Cerebellar cortex (tissue), 1 donor: ENCODE measurements at places on chromosomes 5 and 9.

- DNase-seq = no peak
Measured at GRCh38 chr9:86978922-86979474, 31.7 kb upstream of the GAS1 start.

DNA sequence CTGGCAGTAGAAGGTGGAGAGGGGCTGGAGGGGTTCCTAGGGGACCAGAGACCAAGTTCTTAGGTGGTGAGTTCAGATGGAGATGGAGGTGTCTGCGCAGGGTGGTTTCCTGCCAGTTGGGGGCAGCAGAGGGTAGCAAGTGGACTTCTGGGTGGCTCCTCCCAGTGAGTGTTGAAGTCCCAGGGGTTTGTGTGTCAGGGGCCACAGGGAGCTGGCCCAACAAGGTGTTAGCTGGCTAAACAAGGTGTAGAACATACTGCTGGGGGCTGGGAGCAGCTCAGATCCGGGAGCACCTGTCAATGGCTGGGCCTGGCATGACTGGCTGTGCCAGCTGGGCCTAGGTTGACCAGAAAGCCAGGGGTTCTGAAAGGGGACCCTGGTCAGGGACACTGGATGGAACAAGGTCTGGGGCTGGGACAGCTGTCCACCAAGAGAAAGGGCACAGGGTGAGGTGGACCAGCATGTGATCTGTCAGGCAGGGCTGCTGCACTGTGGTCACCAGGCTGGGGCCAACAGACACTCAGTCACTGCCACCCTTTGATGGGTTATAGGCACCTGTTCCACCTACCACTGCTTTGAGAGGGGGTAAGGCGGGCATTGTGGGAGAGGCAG lies 35.6 kb downstream of the DAB2IP start:
- DNase-seq = peak; percentile 80

GRCh38 chr5:79612667-79613198 lies 492 bp downstream of the TENT2 start:
- no peak for DNase-seq

GRCh38 chr5:153546566-153546965 lies 56.1 kb downstream of the GRIA1 start:
- no peak for DNase-seq

GRCh38 chr9:93154293-93154903 lies 20.3 kb upstream of the NINJ1 start:
- DNase-seq = peak; percentile 54

DNA sequence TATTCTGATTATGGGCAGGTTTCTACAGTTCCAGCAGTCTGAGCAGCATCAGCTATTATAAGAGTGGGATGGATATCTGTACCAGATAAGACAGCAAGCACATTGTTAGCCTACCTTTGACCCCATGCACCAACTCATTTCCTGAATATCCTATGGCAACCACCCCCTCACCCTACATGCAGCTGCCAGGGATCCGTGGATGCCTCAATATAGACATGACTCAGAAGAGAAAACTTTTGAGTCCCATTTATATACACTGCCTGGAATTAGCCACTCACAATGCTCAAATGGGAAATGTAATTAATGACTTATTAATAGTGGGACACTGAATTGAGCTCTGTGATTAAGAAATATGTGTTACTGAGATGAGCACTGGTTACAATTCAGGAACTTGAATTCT lies 124.4 kb downstream of the SSBP2 start:
- DNase-seq = no peak

- peak; percentile 49 for DNase-seq
Measured at GRCh38 chr9:123568691-123569688, 213.0 kb downstream of the CRB2 start.

- DNase-seq = peak; percentile 81
Measured at GRCh38 chr5:96565582-96566265, 96.5 kb upstream of the CAST start.

GRCh38 chr9:115373000-115373709 lies 255.2 kb upstream of the TNC start:
- DNase-seq = no peak

GRCh38 chr9:30673132-30673531 lies 1711.3 kb upstream of the ACO1 start:
- DNase-seq = no peak

GRCh38 chr5:53814819-53815218 lies 254.4 kb downstream of the NDUFS4 start:
- no peak for DNase-seq

DNA sequence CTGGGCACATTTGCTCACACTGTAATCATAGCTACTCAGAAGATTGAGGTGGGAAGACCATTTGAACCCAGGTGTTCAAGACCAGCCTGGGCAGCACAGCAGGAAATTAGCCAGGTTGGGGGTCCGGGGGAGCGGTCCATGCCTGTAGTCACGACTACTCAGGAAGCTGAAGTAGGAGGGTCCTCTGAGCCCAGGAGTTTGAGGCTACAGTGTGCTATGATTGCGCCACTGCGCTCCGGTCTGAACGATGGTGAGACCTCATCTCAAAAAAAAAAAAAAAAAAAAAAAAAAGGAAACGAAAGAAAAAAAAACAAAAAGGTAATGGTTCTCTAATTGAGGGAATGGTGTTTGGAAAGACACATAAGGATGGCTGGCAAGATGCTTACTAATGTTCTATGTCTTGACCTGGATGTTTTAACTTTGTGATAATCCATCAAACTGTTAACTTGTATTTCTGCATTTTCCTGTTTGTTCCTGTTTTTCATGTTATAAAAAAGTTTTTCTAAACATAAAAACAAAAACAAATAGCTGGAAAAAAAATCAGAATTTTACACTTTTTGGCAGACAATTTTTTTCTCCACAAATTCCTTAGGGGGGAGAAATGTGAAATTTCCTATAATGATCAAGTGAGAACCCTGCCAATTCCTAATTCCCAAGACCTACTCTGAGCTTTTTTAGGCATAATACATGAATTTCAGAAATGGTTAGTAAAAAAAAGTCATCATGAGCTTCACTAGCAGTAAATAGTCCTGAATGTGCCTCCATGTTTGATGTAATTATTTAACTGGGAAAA lies 96.9 kb downstream of the DENND1A start:
- DNase-seq = no peak

GRCh38 chr9:95573463-95573862 lies 56.7 kb upstream of the PTCH1 start:
- no peak for DNase-seq

GRCh38 chr5:140575309-140575708 lies 10.7 kb downstream of the SLC35A4 start:
- no peak for DNase-seq

GRCh38 chr9:1024112-1024511 lies 26.0 kb upstream of the DMRT2 start:
- no peak for DNase-seq

DNA sequence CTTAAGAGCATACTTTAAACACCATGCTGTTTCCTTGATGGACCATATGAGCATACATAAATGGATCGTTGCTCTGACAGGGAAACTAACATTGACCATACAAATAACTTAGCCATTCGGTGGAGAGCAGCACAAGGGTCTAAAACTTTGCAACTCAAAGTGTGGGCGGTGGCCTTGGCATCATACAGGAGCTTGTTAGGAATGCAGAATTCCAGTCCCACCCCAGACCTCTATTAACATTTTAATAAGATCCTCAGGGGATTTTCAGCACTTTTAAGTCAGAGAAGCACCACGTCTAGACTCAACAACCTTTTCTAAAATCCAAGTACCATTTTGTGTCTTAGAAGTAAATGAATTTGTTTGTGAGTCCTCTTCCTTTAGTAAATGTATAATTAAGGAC lies 260.9 kb downstream of the EBF1 start:
- DNase-seq = no peak

DNA sequence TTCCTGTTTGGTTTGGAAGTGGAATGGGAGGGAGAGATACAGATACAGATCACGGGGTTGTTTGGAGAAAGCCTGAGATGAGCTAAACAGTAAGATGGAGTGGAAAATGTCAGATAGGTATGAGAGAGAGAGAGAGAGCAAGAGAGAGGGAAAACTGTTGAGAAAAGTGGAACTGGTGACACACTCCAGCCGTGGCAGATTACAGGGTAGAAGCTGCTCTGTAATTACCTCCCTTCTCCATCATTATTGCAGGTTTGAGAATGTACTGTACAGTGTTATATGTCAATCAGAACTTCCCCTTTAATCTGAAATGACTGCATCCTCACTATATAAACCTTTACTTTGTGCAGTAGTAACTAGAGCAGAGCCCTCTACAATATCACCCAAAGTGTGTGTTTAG lies 74.5 kb upstream of the WWC1 start:
- DNase-seq = no peak

DNA sequence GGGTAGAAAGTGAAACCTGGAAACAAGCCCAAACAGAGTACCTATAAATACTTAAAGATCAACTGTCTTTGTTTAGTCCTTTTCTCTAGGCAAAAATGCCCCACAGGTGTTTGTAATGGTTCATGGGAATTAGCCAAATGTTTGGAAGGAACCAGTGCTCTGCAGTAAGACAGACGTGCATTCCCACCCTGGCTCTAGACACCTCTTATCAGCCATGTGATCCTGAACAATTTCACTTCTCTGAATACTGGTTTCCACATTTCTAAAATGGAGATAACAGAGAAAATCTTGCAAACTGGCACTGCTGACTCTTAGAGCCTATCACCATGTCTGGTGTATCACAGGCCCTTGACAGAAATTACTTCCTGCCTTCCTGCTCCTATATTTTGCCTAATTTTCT lies 30.0 kb downstream of the GLIS3 start:
- DNase-seq = no peak
